Activated CD8-positive, alpha-beta memory T cell treated with anti-CD3 and anti-CD28 coated beads for 1 hour (primary cell): ENCODE measurements at places on chromosomes 4 and X.
A peak's percentile ranks its signal among the peaks of the same experiment; 100 is the strongest.

DNA sequence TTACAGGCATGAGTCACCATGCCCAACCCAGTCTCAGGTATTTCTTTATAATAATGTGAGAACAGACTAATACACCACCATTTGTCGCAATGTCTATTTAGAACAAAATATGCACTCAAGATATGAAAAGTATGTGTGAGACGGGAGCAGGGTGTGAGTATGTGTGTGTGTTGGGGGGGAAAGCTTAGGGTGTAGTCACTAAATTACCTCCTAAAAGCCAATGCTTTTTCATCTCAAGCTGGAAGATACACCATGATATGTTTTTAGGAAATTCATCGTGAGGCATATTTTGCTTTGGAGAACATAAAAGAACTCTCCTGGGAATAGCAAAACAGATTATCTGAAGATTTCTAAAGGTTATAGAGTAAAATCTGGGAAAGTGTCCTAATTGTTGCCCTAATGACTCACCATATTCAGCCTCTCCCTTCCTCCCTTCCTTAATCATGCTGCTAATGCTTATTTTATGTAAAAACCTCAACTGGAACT is 262.7 kb downstream of the PDHA2 start:
- DNase-seq, result no peak

- DNase-seq, result no peak
Measured at GRCh38 chr4:72366601-72367000, 202.4 kb downstream of the ADAMTS3 start.

GRCh38 chr4:179663641-179664429 is 2221.6 kb upstream of the AGA start:
- DNase-seq, result no peak

- no peak for DNase-seq
Measured at GRCh38 chr4:6338951-6339817, 69.5 kb downstream of the WFS1 start.

DNA sequence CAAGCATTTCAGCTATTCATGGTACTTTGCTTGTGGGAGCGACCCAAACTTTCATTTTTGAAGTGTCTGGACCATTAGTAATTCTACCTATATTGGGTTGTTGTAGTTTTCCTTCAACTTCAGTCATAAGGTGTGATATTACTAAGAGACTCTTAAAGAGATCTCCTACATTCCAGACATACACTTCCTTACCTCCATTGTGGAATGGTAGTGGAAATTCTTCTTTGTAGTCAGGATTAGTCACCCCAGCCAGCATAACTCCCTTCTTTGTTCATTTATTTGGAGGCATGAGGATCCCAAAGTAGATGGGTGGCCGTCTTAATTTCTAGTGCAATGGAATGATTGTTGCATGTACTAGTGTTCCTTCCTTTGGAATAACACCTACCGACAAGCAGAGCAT is 991.4 kb downstream of the ARAP2 start:
- no peak for DNase-seq

DNA sequence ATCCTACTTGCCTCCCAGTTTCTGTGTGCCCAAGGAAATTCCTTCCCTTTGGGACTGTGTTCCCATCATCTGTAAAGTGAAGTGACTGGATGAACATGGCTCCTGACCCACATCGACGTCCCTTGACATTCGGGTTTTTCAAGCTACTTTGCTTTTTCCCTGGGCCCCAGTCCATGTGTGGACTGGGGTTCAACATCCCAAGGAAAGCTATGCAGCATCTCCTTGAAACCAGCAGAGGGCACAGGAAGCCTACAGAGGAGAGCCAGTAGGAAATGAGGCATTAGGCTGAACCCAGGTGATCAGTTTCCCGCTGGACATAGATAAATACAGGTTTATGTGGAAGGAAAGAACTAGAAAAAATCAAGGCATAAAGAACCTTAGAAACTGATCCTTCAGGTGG is 145.1 kb upstream of the ARHGEF9 start:
- DNase-seq, result no peak

- no peak for DNase-seq
Measured at GRCh38 chrX:39835241-39835640, 262.5 kb downstream of the BCOR start.

- DNase-seq, result no peak
Measured at GRCh38 chr4:150178161-150178560, 99.9 kb downstream of the DCLK2 start.

DNA sequence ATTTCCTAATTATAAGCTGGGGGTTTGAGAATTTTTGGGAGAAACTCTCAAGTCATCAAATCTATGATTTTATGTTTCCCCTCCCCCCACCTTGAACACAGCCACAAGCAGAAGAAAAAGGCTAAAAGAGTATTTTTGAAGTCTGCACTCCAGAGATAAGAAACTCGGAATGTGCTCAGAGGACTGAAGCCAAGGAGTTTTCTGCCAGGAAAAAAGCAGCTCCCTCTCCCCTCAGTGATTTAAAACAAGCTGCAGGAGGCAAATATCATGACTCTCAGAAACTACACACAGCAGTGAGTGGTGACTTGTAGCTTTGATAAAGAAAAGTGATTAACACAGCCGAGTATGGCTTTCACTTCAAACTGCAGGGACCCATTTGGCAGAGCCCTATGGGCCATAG is 800.2 kb upstream of the FTHL17 start:
- no peak for DNase-seq

GRCh38 chrX:12901486-12901885 is 4.9 kb upstream of the TLR8 start:
- DNase-seq, result peak; percentile 42

DNA sequence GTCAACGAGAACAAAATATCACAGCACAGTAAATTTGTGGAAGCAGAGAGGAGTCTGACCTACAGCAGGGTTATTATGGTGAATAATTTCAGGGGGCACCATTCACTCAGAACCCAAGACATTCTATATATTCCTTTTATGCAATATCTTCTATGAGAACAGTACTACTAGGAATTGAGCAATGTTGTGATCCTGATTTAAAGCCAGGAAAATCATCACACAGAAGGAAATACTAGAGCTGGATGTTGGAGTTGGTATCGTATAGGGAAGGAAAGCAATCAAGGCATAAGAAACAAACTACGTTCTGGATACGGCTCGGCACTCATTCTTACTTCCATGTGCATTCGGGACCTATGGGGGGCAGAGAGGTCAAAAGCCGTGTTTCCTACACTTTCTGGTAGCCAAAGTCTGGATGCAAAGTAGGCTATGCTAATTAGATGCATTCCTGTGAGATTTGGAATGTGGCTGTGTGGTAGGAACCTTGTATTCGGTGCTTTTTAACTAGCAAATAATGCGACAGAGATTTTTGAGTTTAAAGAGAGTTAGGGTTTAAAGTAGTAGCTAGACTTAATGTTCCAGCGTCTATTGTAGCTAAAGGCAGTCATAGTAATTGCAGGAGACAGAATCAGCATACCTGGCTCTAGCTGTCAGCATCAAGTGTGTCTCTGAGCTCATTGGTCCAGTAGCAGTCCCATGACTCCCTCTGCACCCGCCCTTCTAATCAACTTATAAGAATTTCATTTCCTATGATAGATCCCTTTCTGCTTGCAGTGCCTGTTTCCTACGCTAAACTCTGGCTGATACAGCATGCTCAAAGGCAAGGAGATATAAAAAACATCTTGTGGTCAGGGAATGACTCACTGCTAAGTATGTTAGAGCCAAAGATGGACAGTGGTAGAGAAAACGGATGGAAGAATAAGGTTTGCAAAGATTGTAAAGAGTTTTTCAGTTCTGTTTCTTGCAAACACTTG is 43.3 kb upstream of the PDGFC start:
- DNase-seq, result no peak

GRCh38 chrX:150329282-150329681 is 33.8 kb upstream of the MAMLD1 start:
- DNase-seq, result no peak

DNA sequence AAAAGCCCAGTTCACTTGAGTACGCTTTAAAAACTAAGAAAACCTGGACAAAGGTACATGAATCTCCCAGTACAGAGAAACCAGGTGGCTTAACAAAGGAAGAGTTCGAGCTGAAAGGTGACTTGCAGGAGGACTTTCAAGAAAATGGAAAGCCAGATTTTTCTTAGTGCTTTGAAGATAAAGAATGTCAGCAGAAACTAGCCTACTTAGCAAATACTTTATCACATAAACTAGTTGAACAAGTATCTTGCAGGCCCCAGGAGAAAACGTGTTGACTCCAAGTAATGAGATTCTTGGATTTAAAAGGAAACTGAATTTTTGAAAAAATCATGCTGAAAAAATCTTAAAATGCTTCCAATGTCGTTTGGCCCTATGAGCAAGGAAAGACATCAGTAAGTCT is 26.4 kb downstream of the CDKN2AIP start:
- no peak for DNase-seq

DNA sequence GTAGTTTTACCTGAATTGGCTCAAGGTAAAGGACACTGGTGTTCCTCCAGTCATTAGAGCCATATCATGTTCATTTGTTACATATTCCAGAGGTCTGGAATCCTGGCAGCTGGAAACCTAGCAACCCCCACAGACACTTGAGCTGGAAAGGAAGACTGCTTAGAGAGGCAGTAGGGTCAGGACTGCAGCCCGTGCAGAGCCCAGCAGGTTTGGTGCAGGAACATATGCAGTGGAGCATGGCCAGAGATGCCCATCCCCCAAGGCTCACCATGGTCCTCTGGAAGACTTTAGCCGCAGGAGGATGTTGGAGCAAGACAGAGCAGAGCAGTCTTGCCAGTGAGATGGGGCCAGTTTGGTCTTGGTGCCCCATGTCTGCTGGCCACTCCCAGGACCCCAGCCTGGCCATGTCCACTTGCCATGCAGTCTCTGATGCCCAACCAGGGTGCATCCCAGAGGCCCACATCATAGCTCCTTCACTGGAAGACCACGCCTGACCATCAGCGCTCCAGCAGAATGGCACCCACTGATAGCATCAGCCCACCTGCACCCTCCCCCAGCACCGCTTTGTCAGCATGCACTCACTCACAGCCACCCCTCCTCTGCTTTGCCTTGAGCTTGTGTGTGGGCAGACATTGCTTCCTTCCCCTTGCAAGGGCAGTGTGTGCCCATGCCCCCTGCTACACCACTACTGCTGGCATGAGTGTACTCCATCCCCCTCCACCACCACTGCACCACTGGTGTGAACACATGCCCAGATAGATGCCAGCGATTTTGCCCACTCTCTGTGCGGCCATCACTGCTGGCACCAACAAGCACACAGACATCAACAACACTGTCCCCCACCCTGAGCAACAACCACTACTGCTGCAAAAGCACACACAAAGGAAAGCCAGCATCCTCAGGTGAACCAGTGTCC is 190.3 kb upstream of the SPOCK3 start:
- DNase-seq, result no peak

DNA sequence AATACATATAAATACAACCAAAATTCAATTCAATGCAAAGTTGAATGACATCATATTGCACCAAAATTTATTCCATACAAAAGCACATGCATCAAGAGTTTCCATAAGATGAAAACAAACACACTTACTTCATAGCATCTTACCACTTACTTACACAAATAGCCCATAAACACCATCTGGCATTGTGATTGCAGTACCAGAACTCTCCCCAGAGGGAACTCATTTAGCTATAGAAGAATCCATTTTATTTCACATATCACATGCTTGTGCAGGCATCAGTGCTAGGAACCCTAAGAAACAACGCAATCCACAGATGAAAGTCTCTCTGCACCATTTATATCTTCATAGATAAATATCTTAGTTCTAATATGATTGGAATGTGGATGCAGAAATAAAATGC is 77.9 kb downstream of the SLC7A11 start:
- no peak for DNase-seq

DNA sequence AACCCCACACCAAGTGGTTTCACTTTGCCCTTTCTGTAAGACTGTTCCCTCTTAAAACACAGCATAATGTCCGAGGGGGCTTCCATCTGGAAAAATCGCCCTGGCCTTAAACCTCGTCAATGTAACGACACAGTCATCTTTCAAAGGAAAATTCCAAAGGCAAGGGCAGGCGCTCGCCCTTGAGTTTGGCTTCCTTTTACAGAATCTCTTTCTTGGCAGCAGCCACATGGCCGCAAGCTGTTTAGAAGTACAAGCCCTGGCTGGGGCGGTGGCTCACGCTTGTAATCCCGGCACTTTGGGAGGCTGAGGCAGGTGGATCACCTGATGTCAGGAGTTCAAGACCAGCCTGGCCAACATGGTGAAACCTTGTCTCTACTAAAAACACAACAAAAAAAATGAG is 27.1 kb upstream of the GRPEL1 start:
- no peak for DNase-seq

GRCh38 chr4:5409972-5410618 is 298.3 kb downstream of the EVC2 start:
- DNase-seq, result no peak

GRCh38 chrX:150602743-150603142 is 34.3 kb downstream of the MTM1 start:
- no peak for DNase-seq

GRCh38 chrX:113539599-113540356 is 699.1 kb upstream of the AMOT start:
- no peak for DNase-seq

DNA sequence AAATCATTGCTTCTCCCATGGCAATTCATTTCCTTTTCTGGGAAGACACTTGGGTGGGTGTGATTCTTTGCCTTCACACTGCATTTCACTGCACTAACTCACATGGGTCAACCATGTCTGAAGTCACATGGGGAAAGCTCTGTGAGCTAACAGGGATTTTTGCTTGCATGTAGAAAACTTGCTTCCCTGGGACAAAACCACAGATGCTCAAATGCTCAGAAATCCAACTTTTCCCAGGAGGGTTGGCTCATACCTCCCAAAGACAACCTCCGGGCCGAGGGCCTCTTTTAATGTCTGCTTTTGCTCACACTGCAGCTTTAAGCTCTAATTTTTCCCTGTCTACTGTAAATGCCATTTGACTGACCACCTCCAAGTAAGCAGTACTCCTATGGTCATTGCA is 1695.2 kb downstream of the STIM2 start:
- DNase-seq, result no peak

GRCh38 chr4:89703829-89704590 is 133.0 kb downstream of the SNCA start:
- no peak for DNase-seq

GRCh38 chrX:151359931-151360871 is 36.8 kb upstream of the VMA21 start:
- peak; percentile 3 for DNase-seq

DNA sequence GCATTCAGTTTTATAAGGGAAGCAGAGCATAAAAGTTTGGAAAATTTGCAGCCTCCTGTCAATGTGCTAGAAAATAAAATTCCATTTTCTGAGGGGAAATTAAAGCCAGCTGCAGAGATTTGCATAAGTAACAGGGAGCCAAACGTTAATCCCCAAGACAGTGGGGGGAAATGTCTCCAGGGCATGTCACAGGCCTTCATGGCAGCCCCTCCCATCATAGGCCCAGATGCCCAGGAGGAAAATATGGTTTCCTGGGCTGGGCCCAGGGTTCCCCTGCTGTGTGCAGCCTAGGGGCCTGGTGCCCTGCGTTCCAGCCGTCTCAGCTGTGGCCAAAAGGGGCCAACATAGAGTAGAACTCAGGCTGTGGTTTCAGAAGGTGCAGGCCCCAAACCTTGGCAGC is 9.3 kb downstream of the RNF4 start:
- DNase-seq, result no peak

GRCh38 chrX:14309431-14309830 is 219.9 kb upstream of the GLRA2 start:
- DNase-seq, result no peak
